Activated CD4-positive, alpha-beta T cell treated with anti-CD3 and anti-CD28 coated beads, Interleukin-2, amount 10 ng/mL, durations not matched to agents 7 days and 5 days (primary cell): ENCODE measurements at places on chromosomes 6 and 20. TPM values are rescaled to one million over a fixed set of nuclear protein-coding genes. Genes with fewer than 3 reads are reported as not detected.

DNA sequence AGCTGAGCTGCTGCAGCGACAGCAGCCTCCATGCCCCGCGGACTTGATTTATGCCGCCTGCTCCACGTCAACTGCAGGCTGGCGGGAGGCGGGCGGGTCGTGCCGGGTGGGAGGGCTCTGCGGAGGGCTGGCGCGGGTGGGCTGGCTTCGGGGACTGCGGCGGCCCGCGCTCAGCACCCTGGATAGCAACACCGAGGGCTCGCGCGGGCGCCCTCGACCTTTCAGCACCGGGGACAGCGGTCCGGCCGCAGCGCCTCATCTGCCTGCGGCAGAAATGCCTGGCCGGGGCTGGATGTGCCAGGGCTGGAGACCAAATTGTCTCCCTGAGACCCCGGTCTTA, 792 bp downstream of the SNAP25 start:
- DNase-seq, result peak; percentile 70

DNA sequence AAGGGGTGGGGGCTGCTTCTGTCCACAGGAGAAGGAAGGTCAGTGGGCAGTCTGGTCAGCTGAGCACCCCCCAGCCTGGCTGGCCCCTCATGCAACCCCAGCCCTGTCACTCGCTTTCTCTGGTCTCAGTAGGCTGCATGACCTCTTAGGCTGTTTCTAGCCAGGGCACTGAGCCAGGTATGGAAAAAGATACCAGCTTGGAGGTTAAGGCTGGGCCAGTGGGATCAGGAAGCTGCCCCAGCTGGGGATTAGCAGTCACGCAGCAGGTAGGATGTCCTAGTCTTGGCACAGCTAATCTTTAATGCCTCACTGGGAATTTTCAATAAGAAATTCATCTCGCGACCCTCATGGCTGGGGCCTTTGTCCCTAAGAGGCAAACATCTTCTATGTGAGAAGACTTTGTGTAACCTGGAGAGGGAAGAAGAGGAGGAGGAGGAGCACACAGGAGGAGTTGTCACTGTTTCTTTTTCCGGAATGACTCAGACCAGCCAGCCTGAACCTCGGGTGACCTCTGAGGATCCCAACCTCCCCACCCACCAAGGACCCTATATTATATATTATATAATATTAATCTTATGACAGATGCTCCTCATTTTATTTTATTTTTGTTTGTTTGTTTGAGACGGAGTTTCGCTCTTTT, 2.4 kb upstream of the BPIFA2 start:
- no peak for DNase-seq

- no peak for DNase-seq
These were observed 180.2 kb downstream of the PACRG start for GRCh38 chr6:162907876-162908481.

C20orf204 gene
- total RNA-seq, result 3.5 TPM

DAAM2 gene
- total RNA-seq, result not detected

- DNase-seq, result no peak
These were observed 49.6 kb downstream of the DSTN start for GRCh38 chr20:17619351-17620093.

ZNF391 gene
- total RNA-seq, result 3.2 TPM

- no peak for DNase-seq
These were observed 38.8 kb upstream of the ZFP64 start for GRCh38 chr20:52230409-52230808.

DNA sequence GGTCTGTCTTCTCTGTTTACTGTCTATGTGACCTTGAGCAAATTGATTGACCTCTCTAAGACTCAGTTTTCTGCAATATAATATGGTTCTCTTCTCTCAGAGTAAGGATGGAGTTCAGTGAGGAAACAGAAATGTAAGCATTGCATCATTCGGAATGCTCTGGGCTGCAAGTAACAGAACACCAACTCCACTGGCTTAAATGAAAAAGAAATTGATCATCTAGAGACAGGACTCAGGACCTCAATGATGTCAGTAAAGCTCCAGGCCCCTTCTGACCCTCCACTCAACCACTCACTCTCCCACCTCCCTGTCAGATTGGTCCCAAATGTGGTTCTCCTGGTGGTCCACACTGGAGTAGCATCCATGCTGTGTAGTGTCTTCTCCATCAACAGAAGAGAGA, 31.9 kb downstream of the FAM110A start:
- DNase-seq, result no peak

GABRR2 gene
- 0.77 TPM for total RNA-seq

DNA sequence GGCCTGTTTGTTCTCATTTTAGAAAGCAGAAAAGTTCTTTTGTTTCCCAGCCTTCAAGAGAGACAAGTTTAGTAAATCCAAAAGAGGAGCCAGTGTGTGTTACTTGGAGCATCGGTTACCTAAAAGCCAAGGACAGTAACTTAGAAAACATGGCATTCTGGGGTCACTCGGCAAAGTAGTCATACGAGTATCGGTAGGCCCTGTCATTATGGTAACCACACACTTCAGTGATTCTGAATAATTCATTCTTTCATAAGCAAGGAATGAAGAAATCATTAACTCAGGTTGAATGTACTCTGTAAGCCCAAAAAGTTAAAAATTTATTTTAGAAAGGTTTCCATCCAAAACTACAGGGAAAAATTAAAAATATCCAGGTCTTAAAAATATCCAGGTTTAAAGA, 34.0 kb downstream of the CNKSR3 start:
- no peak for DNase-seq

- DNase-seq, result no peak
These were observed 152.3 kb downstream of the CARMIL1 start for GRCh38 chr6:25431306-25431974.

DNA sequence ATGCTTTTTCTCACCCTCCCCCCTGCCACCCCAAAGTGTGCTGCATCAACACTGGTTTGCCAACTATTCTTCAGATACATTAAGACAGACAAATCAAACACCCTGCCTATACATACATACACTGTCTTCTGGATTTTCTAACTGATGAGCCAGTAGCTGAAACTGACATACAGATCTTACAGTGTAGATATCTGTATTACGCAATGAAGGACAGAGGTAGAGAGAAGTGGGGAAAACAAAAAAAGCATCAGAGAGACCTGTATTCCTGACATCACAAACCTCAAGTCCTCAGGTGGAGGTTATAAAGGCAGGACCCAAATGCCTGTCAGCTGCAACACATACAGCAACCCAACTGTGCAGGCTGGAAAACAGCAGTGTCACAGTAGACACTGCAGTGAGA, 535.4 kb downstream of the HACE1 start:
- DNase-seq, result no peak
